ENCODE measurements at places on chromosomes 1 and 21.

DNA sequence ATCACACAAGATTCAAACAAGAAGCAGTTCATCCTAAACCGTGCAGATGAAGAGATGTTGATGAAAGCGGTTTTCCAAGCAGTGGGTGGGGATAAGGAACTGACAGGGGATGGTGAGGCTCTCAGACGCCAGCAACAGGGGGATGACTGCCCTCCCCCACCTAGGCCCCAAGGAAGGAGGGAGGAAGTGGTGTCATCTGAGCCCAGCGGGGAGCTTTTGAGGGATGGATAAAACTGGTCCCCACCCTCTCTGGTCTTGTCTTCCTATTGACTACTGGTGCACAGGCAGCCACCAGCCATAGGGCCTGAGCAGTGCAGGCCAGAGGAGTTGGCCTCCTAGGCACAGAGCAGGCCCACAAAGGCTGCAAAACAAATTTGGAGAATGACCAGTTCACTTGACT is 175.5 kb downstream of the HUNK start:
- no peak for DNase-seq

GRCh38 chr1:64934115-64934877 is 32.1 kb downstream of the JAK1 start:
- no peak for DNase-seq

DNA sequence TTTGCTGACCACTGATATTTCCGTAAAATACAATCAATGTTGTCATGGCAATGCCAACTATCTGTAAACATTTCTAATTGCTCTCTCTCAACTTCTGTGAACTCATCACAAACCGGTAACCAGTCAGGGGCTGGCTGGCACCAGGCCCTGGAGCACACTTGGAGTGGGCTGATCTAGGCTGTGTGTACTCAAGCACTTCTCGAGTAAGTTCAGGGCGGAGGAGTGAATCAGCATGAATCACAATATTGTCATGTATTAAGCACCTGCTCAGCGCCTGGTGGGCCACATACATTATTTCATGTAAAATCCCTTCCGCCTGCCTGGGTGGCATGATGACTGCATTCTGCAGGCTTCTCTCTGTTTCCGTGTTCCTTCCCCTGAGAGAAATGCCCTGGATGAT is 212.4 kb downstream of the FOXD2 start:
- no peak for DNase-seq

DNA sequence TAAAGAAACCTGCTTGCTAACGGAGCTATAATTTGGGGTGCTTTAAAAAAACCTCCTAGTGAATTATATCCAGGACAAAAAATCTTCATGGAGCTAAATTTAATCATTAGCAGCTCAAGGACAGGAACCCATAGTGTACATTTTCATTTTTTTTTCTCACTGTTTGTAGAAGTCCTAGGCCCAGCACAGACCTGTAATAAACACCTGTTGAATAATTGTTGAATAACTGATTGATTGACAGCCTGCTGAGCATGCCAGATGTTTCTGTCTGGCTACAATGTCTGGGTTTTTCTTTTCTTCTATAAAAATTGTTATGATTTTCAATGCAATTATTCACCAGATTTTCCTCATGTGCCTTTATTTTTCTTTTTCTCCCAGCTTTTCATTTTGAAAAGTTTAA is 10.9 kb upstream of the GALNT2 start:
- DNase-seq: no peak

DNA sequence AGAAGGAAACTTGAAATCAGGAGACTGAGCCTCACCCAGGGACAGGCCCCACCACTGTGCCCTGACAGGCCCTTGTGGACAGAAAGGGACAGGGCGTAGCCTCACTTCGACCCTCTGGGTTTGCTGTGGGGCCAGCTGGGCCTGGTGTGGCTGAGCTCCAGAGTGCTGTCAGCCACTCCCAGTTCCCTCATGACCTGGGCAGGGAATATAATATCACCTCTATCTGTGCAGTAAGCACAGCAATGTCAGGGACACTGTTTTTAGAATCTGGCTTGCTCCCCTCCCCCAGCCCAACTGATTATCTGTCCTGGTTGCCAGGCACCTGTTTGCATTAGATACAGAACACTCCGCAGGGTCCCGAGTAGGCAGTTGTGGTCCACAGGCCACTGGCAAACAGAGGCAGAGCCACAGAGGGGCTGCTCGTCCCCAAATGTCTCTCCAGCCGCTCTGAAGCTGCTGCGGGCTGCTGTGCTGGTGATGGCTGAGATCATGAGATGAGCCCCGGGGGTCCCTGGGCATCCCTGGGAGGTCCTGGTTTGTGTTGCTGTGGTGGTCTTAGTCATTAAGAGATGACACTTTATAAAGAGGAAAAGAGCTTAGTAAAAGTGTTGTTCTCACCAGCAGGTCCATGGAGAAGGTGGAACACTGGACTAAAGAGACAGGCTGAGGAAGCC is 51.6 kb downstream of the ETS2 start:
- DNase-seq: no peak

- no peak for DNase-seq
These were observed 55.2 kb downstream of the UBR4 start for GRCh38 chr1:19154876-19155275.

- DNase-seq: no peak
These were observed 124.3 kb downstream of the CENPF start for GRCh38 chr1:214727274-214727673.

DNA sequence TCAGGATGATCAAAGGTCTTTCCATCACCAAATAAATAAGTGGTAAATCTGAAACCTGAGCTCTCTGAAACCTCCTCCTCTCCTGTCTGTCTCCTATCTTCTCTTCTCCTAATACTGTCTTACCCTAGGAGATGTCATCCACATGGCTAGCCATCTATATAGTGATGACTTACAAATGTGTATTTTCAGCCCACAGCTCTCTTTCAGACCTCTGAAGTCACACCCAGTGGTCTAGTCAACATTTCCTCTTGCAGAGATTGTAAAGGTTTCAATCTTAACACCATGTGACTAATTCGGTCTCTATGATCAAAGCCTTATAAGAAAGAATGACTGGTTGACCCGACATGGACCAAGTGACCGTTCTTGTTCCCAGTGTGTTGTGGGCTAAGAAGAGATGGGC is 63.1 kb upstream of the DPT start:
- DNase-seq: no peak

- DNase-seq: no peak
These were observed 57.1 kb upstream of the DMRTB1 start for GRCh38 chr1:53401813-53402745.

- no peak for DNase-seq
These were observed 221.5 kb upstream of the SGIP1 start for GRCh38 chr1:66312271-66312990.

- no peak for DNase-seq
These were observed 13.5 kb downstream of the ASAP3 start for GRCh38 chr1:23470282-23471070.

DNA sequence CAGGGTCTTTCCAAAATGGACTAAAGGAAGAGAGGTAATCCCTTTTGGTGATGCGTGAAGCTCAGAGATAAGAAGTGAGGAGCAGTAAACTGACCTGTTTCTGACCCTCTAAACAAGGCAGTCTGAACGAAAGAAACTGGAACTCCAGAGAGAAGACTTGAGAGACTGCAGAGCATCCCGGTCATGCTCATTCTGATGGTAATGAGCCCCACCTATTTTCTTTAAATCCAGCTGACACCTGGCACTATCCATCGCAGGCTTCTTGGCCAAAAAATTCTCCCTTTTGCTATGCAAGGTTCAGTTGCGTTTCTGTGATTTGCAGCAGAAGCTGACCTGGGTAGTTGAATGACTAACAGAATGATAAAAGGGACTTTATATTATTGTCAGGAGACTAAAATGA is 105.9 kb upstream of the KCNK2 start:
- DNase-seq: no peak

- no peak for DNase-seq
These were observed 1.2 kb upstream of the CPT2 start for GRCh38 chr1:53195246-53196016.

GRCh38 chr1:226814751-226815537 is 55.5 kb upstream of the PSEN2 start:
- no peak for DNase-seq

DNA sequence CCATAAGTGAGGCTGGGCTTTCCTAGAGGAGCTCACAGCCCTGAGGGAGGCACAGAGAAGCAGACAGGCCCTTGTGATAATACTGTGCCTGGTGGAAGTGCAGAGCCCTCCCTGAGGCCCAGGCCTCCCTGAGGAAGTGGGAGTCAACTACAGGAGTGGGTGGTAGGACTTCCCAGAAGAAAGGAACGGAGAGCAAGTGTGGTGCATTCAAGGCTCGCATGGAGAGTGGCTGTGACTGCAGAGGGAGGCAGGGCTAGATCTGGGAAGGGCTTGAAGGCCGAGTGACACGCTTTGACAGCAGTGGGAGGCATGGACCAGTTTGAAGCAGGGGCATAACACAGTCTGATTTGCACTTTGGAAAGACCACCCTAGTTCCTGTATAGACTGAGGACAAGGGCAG is 37.3 kb downstream of the AZIN2 start:
- DNase-seq: no peak

DNA sequence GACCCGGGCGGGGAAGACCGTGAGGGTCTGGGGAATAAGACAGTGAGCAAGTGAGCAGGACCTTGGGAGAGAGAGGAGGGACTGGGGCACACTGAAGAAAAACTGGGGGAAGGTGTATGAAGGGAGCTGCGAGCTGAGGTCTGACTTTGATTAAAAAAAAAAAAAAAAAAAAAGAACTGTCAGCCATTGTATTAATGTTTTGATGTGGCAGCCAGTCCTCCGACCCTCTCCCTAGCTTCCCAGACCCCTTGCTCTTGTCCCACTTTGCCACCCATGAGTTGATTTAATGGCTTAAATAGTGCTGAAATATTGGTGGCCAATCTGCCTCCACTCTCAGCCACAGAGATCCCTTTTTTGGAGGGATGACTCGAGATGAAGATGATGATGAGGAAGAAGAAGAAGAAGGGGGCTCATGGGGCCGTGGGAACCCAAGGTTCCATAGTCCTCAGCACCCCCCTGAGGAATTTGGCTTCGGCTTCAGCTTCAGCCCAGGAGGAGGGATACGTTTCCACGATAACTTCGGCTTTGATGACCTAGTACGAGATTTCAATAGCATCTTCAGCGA is 652 bp downstream of the HAX1 start:
- DNase-seq: no peak

DNA sequence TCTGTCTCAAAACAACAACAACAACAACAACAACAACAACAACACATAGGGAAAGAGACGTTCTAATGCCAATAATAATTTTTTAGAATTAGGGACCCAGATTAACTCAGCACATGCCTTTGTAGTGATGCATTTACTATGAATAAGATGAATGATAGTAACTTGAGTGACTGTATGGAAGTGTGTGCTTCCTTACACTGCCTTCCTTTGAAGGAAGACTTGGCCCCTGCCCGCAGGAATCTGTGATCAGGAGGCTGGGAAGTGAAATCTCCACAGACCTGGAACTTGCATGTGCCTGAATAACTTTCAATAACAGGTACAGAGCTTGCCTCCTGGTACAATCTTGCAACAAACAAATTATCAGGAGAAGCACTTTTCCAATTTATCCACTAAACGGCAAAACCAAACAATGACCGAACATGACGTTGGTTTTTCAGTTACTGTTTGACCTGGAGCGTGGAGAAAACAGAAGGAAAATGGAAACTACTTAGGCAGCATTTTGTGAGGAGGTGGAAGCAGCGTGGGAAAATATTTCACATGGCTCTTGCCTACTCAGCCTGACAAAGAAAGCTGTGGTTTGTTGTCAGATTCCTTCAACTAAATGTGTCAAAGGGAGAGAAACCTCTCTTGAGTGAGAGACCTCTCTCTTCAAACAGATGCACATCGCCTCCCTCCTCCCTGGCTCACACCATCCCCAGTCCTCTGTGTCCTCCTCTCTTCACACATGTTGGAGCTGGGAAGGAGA is 10.1 kb upstream of the ABCA4 start:
- DNase-seq: no peak

DNA sequence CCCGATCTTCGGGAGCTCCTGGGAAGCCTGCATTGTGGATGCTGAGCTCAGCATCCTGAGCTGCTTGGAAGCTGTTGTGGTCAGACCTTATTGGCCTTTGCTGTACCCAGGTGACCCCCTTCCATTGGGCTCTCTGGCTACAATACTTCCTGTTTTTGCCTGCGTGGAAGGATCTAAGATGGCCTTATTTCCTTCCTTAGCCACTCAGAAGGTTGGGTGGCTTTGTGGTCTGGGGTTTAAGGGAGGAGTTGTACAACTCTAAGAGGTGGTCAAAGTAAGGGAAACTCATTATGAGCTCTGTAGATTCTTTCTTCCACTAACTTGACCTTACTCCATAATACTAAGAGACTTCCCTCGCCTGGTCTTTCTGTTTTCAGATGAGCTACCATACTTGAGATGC is 17.7 kb downstream of the PFKFB2 start:
- no peak for DNase-seq

All from stimulated activated CD8-positive, alpha-beta memory T cell treated with anti-CD3 and anti-CD28 coated beads, Interleukin-4, amount 100 ng/mL, for 1 hour (primary cell).